Mesendoderm (in vitro differentiated cells): ENCODE measurements at places on chromosomes 1 and 21.
A peak's percentile ranks its signal among the peaks of the same experiment; 100 is the strongest.

DNA sequence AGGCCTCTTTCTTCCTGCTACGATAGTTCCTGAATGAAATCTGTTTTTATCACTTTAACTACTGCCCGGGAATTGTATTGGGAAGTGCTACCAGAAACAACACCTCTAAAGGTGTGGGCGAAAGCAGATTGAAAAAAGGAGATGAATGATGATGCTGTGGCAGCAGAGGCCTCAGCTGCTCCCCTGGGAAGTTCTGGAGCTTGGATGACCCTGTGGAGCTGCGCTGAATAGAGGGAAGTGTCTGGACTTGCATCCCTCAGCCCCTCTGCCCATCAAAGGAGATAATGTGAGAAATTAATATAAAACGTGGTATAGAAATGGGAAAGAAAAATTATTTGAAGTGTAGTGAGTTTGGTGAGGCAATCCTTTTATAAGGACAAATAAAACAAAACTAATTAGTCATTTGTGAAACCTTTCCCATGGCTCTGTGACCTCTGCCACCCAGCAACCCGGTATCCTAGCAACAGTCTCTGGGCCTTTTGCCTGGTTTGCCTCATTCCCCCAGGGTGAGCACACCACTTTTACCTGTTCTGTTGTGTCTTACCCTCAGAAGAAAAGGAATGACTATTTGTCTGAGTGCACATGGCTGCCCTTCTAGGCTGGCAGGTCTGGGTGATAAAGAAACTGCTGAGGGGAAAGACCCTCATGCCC is 21.3 kb downstream of the OVAAL start:
- DNase-seq = peak; percentile 14

GRCh38 chr1:28494737-28495136 is 11.1 kb upstream of the RCC1 start:
- DNase-seq = peak; percentile 10

DNA sequence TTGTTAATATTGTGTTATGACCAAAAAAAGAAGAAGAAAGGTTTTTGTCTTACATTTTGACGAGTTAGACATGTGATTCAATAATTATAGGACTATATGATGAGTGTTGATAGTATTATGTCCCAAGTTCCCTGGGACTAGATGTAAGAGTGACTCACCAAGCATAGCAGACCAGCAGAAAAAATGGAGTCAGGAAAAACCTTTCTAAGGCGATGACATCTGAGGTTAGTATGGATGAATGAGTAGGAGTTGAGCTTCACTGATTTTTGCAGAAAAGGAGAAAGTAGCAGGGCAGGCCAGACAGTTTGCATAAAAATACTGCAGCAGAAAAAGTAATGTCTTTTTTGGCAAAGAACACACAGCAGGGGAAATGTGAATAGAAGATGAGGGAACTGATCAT is 1041.3 kb upstream of the ADGRL4 start:
- DNase-seq = no peak

DNA sequence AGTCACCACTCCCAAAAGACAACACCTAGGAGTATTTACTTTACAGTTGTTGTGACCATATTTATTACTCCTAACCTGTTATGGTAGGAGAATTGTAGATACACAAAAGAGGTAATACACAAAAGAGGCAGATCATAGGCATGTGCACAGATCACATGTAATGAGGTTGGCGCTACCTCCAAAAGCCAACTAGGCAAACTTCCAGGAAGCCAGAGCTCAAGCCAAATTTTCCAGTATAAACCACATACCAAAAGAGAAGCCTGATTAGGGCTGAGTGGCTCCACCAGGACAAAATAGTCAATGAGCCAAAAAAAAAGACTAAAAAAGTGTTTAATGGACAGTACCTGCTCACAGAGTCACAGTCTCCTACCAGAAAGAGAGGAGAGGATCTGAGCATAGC is 195.0 kb upstream of the PBX1 start:
- no peak for DNase-seq
